Cardiac septum (tissue), 1 donor: ENCODE measurements at places on chromosomes 11 and 22. TPM values are rescaled to one million over a fixed set of nuclear protein-coding genes. Genes with fewer than 3 reads are reported as not detected.

YPEL1 gene
- total RNA-seq = 9.6 TPM

P4HA3 gene
- 0.54 TPM for total RNA-seq

TRIM22 gene
- 16.1 TPM for total RNA-seq

OR51A2 gene
- not detected for total RNA-seq

ART1 gene
- total RNA-seq = 1.3 TPM

GSTT2B gene
- total RNA-seq = 21.1 TPM

P2RY6 gene
- total RNA-seq = 6.9 TPM

MACROD1 gene
- total RNA-seq = 86.2 TPM

- no peak for DNase-seq
These were observed 56.2 kb upstream of the GLYAT start for GRCh38 chr11:58787903-58788302.

- DNase-seq = no peak
These were observed 6.8 kb upstream of the INSC start for GRCh38 chr11:15107730-15108515.

GRCh38 chr22:19891317-19892256 is 36.9 kb upstream of the GNB1L start:
- DNase-seq = no peak

DNA sequence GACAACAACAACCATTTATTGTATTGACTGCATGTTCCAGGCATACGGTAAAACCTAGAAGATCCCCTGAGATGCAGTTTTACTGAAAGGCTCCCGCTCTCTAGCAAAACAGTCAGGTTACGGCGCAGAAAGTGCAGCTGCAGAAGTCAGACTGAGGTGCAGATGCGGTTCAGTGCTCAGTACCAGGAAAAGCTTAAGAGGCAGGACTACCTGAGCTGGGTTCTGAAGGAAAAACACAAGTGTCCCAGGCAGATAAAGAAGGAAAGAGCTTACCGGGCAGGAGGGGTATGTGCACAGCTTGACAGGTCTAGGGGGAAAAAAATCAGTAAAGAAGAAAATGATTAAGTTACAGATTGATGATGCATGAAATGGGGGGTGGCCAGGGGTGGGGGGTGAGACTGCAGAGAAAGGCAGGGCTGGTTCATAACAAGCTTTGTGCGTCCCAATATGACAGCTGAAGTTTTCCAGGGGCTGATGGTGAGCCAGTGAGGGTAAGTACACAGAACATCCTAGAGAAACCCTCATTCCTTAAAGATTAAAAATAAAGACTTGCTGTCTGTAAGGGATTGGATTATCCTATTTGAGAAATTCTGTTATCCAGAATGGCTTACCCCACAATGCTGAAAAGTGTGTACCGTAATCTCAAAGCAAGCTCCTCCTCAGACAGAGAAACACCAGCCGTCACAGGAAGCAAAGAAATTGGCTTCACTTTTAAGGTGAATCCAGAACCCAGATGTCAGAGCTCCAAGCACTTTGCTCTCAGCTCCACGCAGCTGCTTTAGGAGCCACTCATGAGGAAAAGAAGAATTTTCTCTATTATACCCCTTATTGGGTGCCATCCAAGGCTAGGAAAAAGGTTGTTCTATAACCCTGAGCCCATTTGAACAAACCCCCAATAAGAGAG is 11.9 kb downstream of the LARGE1 start:
- DNase-seq = no peak

GRCh38 chr11:125626288-125626950 is 1.5 kb downstream of the CHEK1 start:
- DNase-seq = no peak

DNA sequence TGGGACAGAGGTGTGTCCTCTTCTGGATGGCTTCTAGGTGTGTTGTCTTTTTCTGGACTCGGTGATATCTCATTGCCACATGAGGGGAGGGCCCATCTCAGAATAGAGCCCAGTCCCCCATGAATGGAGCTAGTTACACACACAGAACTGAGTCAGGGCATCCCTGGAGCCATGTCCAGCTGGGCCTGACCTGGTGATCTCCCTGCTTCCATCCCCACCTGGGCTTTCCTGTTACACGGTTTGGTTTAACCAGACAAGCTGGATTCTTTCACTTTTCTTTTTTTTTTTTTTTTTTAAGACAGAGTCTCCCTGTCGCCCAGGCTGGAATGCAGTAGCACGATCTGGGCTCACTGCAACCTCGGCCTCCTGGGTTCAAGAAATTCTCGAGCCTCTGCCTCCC is 6.1 kb upstream of the A4GALT start:
- DNase-seq = no peak

- no peak for DNase-seq
These were observed 22.6 kb upstream of the PKNOX2 start for GRCh38 chr11:125141686-125142535.

DNA sequence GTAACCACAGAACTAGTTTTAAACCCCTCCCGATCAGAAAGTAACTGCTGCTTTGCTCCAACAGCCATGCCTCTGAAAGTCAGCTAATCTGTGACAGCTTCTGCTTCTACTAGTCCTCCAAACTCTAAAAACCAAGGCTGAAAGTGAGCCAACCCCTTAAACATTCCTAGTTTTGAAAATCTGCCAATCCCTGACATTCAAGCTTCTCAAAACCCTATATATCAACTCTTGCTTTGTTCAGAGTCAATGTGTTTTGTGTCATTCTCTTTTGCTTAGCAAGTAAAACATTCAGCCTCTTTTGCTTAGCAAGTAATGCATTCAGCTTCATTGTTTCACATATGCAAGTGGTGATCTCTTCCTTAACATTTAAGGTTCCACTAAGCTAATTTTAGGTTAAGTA is 56.9 kb downstream of the ATG16L2 start:
- DNase-seq = no peak

DNA sequence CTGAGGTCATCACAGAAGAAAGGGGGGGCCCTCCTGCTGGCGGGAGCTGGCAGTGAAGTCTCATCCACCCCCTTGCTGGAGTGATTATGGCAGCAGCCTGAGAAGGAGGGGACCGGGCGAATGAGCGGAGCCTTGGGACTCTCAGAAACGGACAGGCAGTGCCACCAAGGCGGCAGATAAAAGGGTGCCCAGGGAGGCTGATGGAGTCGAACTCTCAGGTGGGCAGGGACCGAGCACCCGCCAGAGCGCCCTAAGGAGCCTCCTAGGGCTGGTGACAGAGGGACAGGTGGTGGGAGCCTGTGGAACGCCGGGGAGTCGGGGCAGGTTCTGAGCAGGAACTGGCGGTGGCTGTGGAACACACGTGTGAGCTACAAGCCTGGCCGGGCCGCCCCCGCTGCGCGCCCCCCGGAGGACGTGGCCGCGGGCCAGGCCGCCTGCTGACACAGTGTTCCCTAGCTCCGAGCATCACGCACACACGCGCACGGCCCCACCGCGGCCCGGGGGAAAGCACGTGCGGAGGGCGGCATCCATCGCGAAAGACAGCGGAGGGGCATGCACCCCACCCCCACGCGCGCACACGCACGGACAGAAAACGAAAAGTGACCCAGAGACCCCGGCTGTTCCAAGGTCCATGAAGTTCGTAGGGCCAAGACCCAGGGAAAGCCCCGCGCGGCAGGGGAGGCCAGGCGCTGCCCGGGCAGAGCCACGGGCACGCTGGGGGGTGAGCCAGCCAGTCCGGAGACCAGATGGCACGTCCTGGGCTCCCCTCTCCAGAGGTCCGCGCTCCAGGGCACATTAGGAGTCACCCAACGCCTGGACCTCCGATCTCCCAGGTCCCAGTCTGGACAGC is 1.0 kb downstream of the VWCE start:
- DNase-seq = no peak

DNA sequence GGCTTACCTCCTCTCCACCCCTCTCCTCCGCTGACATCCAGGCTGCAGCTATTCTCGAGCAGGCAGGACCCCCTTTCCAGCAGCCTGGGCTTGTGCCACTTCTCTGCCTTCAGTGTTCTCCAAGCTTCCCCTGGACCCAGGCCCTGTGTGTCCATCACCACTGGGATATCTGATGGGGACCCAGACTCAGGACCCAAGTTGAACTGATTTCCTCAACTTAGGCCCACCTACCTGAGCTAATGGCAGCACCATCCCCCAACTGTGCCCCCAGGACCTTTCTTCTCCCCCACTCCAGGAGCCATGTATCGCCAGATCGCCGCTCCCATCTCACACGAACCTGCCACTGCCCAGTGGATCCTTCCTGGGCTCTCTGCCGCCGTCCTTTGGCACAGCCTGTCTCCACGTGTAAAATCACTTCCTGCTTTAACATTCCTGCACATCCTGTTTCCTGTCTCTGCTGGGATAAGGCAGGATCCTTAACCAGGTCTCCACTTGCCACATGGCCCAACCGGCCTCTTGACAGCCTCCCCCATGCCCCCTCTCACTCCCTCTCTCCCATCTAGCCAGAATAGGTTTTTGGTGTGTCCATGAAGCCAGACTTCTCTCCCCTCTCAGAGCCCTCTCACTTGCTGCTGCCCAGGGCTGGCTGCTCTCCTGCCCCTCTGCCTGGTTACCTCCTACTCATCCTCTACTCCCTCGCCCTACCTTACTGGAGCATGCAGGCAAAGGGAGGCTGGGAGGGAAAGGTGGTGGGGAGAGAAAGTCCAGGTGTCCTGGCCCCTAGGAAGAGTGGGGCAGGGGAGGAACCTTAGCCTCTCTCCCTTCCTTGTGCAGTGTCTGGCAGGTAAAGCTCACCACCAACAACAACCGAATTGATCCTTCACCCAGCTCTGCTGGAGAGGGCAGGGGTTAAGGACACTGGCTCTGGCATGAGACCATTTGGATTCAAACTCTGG is 9.4 kb downstream of the SPATA19 start:
- peak; percentile 63 for DNase-seq

DNA sequence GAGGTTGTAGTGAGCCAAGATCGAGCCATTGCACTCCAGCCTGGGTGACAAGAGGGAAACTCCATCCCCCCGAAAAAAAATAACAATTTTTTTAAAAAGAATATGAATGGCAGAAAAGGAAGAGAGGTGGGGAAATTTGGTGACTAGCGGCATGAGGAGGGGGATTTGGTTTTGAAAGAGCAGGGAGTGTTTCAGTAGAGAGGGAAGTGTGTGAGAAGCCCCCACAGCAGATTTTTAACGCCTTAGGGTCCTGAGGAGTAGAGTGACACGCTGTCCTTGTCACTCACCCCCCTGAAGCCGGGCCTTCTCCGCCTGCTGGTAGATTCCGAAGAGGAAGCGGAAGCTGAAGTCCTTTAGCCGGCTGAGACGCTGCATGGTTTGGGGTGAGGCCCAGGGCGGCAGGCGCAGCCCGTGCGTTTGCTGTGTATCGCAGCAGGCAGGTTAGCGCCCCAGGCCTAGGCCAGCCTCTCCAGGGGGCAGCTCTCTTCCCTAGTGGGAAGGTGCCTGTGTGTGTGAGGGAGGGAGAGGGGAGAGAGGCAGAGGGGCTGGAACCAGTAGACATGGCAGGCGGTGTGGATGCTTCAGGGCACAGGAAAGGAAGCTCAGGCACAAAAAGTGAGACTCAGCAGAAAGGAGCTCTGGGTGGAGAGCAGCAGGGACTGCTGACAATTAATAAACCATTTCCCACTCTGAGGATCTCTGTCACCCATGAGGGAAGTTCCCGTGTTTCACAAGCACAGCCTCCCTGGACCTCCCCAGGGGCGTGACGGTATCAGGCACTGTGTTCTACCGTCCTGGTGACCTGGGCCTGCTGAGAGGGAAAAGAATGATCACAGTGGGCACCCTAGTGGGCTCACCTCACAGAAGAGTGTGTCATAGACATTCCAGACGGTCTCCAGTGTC is 3.9 kb downstream of the ACP2 start:
- no peak for DNase-seq
